ENCODE measurements at places on chromosomes 7 and 10. TPM values are rescaled to one million over a fixed set of nuclear protein-coding genes. Genes with fewer than 3 reads are reported as not detected.

Gene UNCX
- not detected for total RNA-seq

Gene OR2A14
- total RNA-seq: not detected

Gene TYSND1
- total RNA-seq: 11.5 TPM

Gene GARIN1A
- 0.07 TPM for total RNA-seq

Gene ZNF727
- total RNA-seq: 1.1 TPM

Gene CRHR2
- not detected for total RNA-seq

Gene LAMB1
- 0.16 TPM for total RNA-seq

Gene OR2A12
- total RNA-seq: not detected

Gene POLR1F
- 25.8 TPM for total RNA-seq

Gene FKBP6
- total RNA-seq: not detected

Gene ADGRA1
- not detected for total RNA-seq

Gene ASZ1
- total RNA-seq: not detected

Gene EPO
- not detected for total RNA-seq

Gene FGFBP3
- 1.5 TPM for total RNA-seq

Gene SFMBT2
- total RNA-seq: 17.6 TPM

Gene KNDC1
- not detected for total RNA-seq

Gene PON3
- not detected for total RNA-seq

Gene ANKRD2
- not detected for total RNA-seq

Gene MALRD1
- not detected for total RNA-seq

Gene CLCN1
- 0.07 TPM for total RNA-seq

Gene NEBL
- total RNA-seq: 0.04 TPM

Gene NME8
- not detected for total RNA-seq

Gene EIF4EBP2
- total RNA-seq: 27.7 TPM

Gene CHN2
- 0.39 TPM for total RNA-seq

Gene RRP12
- 45.9 TPM for total RNA-seq

Gene ZNF518A
- 13.9 TPM for total RNA-seq

Gene ZNF239
- 2.4 TPM for total RNA-seq

Gene GPR26
- not detected for total RNA-seq

Gene RAPGEF5
- 1.5 TPM for total RNA-seq

Gene FZD1
- 0.69 TPM for total RNA-seq

Gene SLC39A12
- not detected for total RNA-seq

Gene TRIL
- not detected for total RNA-seq

Gene OPN1SW
- total RNA-seq: not detected

Gene SHOC2
- total RNA-seq: 31.3 TPM

Gene EBF3
- total RNA-seq: not detected

Gene NEUROD6
- total RNA-seq: not detected

Gene SPDYE9
- not detected for total RNA-seq

Gene JAKMIP3
- total RNA-seq: 0.35 TPM

Gene NYAP1
- total RNA-seq: 0.21 TPM

Gene DKK1
- not detected for total RNA-seq

Gene TSPAN12
- total RNA-seq: not detected

Gene C10orf53
- total RNA-seq: not detected

Gene PMPCB
- total RNA-seq: 86.9 TPM

Gene PROSER2
- total RNA-seq: 0.78 TPM

Gene UPK3B
- 1.1 TPM for total RNA-seq

Gene ZNF33B
- 10.5 TPM for total RNA-seq

Gene RASSF4
- 1.0 TPM for total RNA-seq

Measured in activated CD4-positive, alpha-beta T cell treated with anti-CD3 and anti-CD28 coated beads for 36 hours (primary cell).